NCI-H510A treated with DMSO at 0.1 percent for 48 hours (cell line): ENCODE measurements at places on chromosomes 13 and 19.

- DNase-seq: peak; percentile 65
These were observed at the start of gene SIN3B for GRCh38 chr19:16829010-16829821. SIN3B (plus strand) TSS chr19:16829398; CDS start chr19:16829421, 23 bp downstream.

DNA sequence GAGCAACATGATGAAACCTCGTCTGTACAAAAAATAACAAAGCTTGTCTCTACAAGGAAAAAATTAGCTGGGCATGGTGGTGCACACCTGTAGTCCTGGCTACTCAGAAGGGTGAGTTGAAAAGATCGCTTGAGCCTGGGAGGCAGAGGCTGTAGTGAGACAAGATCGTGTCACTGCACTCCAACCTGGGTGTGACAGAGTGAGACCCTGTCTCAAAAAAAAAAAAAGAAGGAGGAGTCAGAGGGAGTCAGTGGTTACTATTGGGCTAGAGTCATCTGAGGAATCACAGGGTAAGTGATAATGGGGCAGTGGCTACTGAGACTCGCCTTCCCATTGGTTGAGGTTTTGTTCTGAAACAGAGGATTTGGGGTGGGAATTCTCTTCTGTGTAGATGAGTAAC, 1.9 kb upstream of the GPI start:
- no peak for DNase-seq

GRCh38 chr19:46082728-46083050, 41.8 kb downstream of the IGFL3 start:
- no peak for DNase-seq

- DNase-seq: no peak
These were observed 127.5 kb downstream of the FREM2 start for GRCh38 chr13:38814331-38814730.

DNA sequence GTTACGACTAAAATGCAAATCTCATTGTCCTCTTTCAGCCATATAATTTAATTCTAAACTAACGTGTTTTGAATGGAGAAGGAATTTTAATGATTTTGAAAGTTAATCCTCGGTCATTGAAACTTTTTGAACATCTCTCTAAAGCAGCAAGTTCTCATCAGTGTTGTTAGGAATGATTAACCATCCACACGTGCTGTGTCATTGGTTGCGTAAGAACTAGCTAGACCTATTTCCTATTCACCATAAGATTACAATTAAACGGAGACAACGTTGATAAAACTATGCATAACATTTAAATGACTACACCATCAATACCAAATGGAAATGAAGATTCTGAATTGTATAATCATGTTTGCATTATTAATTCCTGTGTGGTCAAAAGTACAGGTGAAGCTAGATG, 155.6 kb upstream of the IRS2 start:
- no peak for DNase-seq

- no peak for DNase-seq
These were observed 198.0 kb upstream of the HTR2A start for GRCh38 chr13:47094734-47095434.

DNA sequence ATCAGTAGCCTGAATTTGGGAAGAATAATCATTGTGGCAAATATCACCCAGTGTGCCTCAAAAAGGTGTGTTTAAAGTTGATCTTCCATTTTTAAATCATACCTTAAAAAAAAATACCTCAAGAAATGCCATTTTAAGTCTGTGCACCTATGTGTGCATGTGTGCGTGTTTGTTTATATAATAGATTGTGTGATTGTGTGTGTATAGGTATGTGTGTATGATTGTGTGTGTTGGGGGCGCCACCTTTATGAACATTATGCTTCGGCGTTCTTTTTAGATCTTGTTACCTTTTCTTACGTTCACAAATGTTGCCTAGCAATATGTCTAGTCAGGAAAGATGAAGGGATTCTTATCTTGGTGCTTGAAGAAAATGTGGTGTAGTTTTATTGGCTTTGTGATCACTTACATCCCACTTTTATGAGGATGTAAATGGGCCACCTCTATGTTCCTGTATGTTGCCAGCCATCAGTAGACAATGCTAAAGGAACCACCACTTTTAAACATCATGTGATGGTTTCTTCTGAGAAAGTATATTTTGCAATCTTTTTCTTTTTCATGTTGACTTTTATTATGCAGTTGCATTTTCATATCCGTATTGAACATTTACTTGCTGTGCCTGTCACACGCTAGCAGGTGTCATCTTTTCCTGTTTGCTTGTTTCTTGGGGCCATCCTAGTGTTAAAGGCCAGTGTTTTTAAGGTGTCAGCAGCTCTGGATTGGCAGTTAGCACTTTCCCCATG, 2.2 kb upstream of the IRS2 start:
- DNase-seq: no peak

DNA sequence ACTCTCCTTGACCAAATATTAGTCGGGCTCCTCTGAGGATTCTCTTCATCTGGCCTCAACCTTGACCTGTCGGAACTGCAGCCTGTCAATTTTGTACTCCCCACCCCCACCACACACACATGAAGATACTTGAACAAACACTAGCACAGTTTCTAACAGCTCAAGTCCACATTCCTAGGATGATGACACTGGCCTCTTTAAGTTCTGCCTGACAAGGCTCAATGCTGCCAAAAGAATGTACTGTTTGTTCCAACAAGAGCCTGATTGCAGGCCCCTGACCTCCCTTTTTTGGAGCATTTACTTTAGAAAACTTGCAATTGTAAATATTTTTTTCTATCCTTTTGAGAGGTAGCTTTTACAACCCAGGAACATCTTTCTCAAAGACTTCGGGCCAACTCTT, 169.2 kb upstream of the IRS2 start:
- no peak for DNase-seq

GRCh38 chr19:13865571-13866462, 11.1 kb upstream of the NANOS3 start:
- no peak for DNase-seq

- DNase-seq: no peak
These were observed 883 bp downstream of the ZNF441 start for GRCh38 chr19:11767633-11768133.

DNA sequence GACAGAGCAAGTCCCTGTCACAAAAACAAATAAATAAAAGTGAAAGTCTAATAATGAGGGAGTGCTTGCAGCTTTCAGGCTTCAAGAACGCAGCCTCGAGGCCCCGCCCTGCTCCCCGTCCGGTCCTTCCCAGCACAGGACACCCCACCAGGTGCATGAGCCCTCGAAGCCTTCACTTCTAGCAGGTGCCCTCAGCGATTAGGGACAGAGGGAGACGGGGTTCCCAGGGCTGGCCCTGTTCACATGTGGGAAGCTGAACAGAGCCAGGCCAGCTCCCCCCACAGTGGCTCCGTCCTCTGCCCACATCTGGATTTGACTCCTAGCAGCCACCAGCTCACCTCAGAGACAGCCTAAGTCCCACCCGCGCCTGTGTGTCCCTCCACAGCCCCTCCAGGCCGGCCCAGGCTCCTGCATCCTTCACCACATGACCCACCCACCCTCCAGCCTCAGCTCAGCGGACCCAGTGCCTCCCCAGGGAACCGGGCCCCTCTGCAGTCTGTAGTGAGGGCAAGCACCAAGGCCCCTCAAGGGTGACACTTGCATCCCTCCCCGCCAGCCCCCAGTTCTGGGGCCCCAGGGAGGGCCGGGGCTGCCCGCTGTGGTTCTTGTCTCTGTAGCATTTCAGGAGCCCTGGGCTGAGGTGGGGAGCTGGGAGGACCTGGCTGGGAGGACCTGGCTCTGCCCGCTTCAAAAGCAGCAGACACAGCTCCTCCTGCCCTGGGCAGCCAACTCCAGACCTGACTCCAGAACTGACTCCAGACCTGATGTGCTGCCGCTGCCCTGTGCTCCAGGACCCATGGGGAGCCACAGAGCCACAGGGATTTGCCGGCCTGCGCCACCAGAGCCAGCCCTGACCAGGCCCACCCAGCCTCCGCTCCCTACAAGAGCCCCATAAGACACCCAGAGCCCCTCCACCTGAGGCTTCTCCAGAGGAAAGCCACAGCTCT, 27.2 kb downstream of the GPX4 start:
- DNase-seq: no peak

GRCh38 chr13:114127473-114128347, 4.7 kb downstream of the RASA3 start:
- no peak for DNase-seq

GRCh38 chr19:32415669-32416068, 10.1 kb downstream of the DPY19L3 start:
- DNase-seq: no peak

DNA sequence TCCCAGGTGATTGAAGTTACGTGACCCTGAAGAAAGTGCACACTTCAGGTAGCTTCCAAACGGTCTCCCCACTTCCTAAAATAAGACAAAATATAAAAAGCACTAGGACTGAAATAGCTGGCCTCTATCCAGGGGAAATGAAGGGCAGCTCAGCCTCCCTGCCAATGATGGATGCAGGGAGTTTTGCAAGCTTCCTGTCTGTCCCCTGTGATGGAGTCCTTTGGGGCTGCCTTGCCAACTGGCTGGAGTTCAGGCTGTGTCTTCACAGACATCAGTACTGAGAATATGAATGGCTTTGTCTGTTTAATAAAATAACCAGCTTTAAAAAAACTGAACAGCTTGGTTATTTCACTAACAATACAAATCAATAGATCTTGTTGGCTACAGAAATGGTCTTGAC, 101.4 kb upstream of the GPR12 start:
- peak; percentile 65 for DNase-seq

DNA sequence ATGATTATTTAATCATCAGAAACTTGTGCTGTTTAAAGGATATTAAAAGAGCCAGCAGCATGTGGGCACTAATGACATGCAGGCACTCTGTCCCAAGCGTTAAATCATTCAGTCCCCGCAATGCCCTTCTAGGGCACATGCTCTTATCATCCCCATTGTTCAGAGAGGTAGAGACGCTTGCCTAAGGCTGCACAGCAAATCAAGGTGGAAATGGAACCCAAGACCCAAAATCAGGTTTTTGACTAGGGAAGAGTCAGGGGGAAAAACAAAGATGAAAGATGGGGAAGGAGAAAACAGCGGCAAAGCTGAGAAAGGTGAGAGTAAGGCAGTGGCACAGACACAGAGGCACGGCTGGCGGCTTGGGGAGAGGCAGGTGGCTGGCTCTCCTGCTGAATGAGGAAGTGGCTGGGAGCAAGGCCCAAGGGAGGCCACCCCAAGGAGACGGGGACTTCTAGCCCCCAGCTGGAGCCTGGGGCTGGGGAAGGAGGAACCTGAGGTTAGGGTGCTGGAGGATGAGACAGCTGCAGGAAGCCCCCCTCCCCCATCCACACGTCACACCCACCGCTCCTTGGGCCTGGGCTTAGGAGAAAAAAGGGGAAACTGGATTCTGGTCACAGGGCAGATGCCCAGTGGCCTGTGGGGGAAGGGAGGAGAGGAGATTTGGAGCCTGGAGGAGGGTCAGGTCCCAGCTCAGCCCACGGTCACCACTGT, 1.0 kb upstream of the TYROBP start:
- no peak for DNase-seq

- DNase-seq: no peak
These were observed 7.6 kb upstream of the PRKD2 start for GRCh38 chr19:46724468-46724867.

GRCh38 chr19:49073514-49074378, 1.2 kb upstream of the KCNA7 start:
- peak; percentile 17 for DNase-seq

GRCh38 chr13:106594980-106595379, 27.0 kb upstream of the ARGLU1 start:
- no peak for DNase-seq
